Renal pelvis (tissue), 12 donors: ENCODE measurements at places on chromosomes 7 and 10. TPM values are rescaled to one million over a fixed set of nuclear protein-coding genes. Genes with fewer than 3 reads are reported as not detected.

GRCh38 chr10:57983281-57983791, 284.4 kb downstream of the IPMK start:
- DNase-seq = no peak

DNA sequence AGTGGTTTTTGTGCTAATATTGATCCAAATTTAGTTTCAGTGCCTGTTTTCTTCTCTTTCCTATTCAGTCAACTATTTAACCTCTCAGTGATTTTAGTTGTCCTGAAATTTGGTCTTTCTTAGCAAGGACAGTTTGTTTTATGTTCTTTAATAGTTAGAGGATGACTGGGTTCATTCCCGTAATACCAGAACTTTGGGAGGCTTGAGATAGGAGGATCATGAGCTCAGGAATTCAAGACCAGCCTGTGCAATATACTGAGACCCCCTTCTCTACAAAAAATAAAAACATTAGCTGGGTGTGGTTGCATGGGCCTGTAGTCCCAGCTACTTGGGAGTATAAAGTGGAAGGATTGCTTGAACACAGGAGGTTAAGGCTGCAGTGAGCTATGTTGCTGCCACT, 148.3 kb downstream of the EXOC4 start:
- DNase-seq = no peak

Gene CAMK2B
- 3.6 TPM for polyA plus RNA-seq

Gene POT1
- 39.5 TPM for polyA plus RNA-seq

- DNase-seq = no peak
Measured at GRCh38 chr7:25262586-25262985, 34.3 kb upstream of the NPVF start.

DNA sequence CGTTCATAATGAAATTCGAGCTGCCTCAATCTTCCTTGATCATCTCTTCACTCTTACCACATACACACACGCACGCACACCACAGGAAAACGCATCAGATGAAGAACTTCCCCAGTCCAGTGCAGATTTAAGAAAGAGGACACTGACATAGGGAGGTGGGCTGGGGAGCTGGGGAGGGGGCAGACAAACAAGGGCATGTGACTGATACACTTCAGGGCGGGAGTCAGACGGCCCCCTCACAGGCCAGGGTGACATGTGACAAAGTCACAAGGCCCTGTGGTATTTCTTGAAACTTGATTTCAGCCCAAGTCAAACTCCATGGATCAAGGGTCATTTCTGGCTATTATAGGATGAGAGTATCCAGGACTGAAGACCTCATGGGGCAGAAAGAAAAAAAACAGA, 82.6 kb downstream of the KCNMA1 start:
- DNase-seq = no peak

GRCh38 chr7:21426286-21427181, 1.3 kb upstream of the SP4 start:
- no peak for DNase-seq

GRCh38 chr7:19463581-19463980, 245.3 kb downstream of the POLR1F start:
- no peak for DNase-seq

Gene SLC18A3
- polyA plus RNA-seq = not detected

- DNase-seq = no peak
Measured at GRCh38 chr7:73530800-73531199, 8.7 kb upstream of the BAZ1B start.

- no peak for DNase-seq
Measured at GRCh38 chr7:94605031-94605430, 50.9 kb downstream of the SGCE start.

DNA sequence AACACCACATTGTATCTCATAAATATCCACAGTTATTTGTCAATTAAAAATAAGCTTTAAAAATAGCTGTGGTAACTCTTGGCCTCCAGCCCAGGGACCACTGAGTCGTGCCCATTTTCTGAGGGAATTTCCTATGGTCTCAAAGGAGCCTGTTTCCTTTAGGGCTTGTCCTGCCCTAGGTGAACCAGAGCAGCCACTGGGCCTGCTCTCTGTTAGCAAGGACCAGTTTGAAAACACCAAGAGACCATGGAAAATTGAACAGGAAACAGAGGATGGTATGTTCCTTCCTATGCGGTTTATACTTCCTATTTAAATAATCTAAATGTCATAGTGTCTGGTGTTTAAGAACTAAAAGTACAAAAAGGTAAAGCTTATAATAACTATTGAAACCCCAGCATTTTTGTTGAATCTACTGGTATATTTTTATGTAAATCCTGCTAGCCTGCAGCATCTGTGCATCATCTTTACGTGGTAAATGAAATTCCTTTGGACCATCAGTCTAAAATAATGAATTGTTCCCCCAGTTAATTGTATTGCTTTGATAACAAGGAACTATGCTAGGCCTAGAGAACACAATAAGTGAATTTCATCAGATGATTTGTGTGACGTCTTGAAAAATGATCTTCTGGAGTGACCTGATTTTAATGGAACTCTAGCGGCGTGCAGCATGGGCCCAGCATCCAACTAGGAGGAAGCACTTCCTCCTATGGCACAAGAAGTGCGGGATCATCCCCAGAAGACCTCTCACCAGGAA, 333.7 kb downstream of the GFRA1 start:
- no peak for DNase-seq

DNA sequence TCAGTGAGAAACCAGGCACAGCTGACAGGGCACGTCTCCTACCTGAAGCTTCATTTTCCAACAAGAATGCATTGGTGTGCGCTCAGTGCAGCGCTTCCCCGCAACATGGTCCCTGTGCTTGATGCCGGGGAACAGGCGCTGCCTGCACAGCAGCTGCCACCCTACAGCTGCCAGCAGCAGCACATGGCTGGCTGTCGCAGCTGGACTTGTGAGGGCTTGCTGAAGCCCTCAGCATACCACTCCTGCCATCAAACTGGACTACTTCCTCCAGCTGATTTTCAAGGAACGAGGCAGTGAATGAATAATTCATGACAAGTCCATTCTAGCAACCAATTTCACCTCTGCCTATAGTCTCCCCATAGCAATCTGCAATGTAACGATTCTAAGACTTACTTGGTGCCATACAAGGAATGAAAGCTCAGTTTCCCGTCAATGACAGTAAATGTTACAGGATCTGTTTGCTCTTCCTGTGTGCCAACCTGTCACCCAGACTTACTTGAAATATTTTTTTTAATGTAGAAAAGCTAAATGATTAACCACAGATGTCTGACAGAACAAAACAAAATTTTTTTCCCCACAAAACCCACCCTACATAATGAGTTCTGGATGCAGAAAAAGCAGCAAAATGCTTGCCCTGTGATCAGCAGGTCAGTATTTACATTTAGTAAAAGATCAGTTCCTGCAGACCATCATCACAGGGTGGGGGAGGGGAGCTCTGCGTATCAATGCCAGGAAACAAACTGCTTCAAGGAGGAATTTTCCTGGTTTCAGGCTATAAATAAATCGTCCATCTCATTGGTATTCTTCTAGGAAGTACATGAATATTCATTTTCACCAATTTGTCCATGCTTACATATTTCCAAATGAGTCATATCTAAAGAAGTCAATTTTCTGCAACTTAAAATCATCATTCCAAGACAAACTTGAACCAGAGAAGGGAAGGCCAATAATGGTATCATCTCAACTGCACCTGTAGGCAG, 140.6 kb downstream of the ALOX5 start:
- DNase-seq = no peak

Gene CPA5
- 0.22 TPM for polyA plus RNA-seq
